ENCODE measurements at places on chromosomes 7 and 10. TPM values are rescaled to one million over a fixed set of nuclear protein-coding genes. Genes with fewer than 3 reads are reported as not detected.

Gene HOXA11
- 4.4 TPM for total RNA-seq

Gene BCAP29
- total RNA-seq = 176 TPM

Gene SERPINE1
- 25.6 TPM for total RNA-seq

Gene TWIST1
- 49.5 TPM for total RNA-seq

Gene SLC16A12
- not detected for total RNA-seq
